Kidney epithelial cell (primary cell): ENCODE measurements at places on chromosomes 16 and 17.

- DNase-seq = no peak
These were observed 36.3 kb upstream of the ZNF750 start for GRCh38 chr17:82876149-82876548.

DNA sequence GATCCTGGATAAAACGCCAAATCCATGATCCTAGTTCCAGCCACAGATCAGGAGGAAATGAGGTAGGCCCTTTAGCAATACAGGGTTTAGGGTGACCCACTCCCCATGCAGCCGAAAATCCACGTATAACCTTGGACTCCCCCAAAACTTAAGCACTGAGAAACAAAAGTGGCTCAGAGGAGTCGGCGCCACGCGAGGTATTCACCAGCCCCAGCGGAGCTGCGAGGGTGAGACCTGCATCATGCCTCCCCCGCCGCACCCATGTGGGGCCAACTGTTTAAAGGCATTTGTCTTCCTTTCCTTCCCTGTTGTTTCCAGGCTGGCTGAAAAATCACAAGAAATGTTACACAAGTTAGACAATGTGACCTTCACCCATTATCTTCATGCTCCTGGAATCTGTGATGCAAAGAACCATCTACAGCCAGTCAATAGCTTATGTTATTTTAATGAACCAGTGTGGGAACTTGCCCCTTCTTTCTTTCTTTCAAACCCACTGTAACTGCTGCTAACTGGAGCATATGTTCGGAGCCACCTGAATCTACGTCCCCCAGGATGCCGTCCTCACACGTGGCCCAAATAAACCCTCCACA lies 98.2 kb upstream of the METRNL start:
- DNase-seq = no peak

GRCh38 chr17:4152471-4152870 lies 9.5 kb downstream of the CYB5D2 start:
- no peak for DNase-seq

DNA sequence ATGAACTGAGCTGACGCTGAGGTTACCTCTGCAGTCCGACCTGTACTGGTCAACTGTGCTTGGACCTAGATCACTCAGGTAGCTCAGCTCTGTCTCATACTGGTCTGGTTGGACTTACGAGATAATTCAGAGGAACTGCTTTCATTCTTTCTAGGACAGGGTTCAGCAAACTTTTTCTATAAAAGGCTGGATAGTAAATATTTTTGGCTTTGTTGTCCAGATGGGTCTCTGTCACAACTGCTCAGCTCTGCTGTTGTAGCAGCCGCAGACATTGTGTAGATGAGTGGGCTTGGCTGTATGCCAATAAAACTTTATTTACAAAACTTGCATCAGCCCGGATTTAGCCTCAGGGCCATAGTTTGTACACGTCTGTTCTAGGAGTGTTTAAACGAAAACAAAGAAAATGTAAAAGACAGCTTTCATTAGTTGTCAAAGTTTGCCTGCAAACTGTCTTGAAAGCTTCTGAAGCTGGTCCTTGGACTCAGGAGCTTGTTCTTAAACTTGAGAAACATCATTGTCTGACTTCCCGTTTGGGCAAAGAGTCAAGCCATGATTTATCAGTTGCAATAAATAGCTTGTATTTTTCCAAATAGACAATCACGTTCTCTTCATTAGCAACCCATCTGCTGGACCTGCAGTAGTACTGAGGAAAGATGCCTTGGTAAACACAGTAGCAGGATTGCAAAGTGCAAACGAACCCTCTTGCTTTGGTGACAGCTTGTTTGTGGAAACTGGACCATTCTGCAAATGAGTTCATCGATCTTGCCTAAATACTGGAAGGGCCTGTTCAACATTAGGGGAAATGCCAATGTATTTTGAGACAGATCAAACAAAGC lies 253.4 kb downstream of the SNX29 start:
- no peak for DNase-seq

DNA sequence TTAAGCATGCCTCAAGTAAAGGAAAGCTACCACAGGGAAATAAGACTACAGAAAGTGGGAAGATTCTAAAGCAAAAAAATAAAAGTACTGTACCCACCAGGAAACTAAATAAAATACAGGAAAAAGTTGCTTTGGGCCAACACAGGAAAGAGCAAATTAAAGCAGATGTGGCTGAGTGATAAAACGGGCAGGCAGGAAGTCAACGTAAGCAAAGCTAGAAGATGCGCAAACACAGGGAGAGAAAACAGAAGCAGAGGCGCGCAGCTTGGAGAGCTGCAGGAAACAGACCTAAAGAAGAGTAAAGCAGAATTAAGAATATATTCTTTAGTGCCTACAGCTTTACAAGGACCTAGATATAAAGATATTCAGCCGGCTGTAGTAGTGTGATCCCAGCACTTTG lies 21.7 kb downstream of the USP36 start:
- DNase-seq = no peak

DNA sequence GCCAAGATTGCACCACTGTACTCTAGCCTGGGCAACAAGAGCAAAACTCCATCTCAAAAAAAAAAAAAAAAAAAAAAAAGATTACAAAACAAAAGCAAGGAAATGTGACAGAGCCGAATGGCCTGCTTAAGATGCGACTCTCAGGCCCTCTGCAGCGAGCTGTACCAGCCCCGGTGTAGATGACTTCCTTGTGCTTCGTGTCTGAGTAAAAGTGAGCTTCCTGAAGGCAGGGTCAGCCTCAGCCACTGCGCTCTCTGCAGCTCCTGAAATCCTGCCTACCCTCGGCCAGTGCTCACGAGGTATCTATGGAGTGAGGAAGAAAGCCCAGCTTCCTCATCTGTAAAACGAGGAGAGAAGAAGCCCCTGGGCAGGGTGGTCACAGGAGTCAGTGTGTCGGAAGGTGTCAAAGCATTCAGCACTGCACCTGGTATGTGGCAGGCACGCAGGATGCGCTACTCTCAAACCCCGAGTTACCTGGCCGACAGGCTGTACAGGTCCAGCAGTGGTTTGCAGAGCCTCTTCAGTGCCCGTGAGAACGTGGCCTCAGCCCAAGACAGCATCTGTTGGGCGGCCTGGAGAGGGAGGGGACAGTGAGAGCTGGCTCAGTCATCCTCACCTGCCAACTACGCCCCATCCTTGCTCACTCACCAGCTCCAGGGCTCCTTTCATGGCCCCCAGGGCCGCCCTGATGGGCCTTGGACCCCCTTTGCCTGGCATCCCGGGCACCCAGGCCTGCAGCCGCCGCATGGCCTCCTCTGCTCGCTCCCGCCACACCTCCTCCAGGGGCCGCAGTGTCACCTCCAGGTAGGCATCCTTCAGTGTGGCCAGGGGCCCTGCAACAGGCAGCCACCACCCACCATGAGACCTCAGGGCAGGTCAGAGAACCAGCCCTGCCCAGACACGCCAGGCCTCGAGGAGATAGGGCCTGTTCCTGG lies 44.6 kb downstream of the RMI2 start:
- DNase-seq = no peak

GRCh38 chr16:25256695-25257469 lies 763 bp downstream of the ZKSCAN2 start:
- no peak for DNase-seq

GRCh38 chr17:41624208-41625101 lies at the start of gene KRT17:
Gene KRT17 (minus strand): TSS chr17:41624575. CDS start chr17:41624509, 66 bp downstream.
- no peak for DNase-seq
